ENCODE measurements at places on chromosomes 11 and 22.

DNA sequence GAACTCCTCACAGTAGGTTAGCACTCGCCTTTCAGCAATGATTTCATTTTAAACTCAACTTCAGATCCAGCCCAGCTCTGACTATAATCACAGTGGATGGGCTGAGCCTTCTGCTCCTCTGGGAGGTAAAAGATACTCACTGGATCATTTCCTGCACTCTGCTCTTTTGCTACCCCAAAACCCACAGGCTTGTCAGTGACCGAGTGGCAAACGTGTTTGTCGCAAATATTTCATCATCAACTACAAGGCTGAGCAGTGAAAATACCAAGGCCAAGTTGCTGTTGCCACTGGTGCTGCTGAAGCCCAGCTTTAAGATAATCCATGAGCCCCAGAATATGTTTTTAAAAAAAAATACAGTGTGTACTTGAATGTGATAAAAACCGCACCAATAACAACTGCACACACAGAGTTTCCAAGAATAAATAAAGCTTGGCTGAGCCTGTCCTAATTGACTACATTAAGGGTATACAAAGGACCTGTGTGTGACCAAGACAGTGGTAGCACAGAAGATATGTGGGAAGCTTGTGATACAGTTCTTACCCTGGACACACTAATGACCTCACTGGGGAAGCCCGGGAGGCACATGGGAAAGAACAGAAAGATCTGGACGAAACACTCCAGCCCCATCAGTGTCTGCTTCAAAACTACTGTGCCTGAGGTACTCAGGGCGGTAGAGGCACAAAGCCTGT lies 41.3 kb downstream of the ABTB2 start:
- H3K27ac ChIP-seq, result no peak overlapping the region
- H3K36me3 ChIP-seq, result no peaks in the 10 kb centered on the region
- H3K4me1 ChIP-seq, result peaks cover 25% of the 10 kb centered on the region
- no peaks in the 10 kb centered on the region for H3K27me3 ChIP-seq

GRCh38 chr11:67404515-67405195 lies 772 bp downstream of the TBC1D10C start:
- H3K36me3 ChIP-seq, result no peaks in the 10 kb centered on the region
- H3K27me3 ChIP-seq, result no peaks in the 10 kb centered on the region
- no peak overlapping the region for H3K4me3 ChIP-seq
- peaks cover 14% of the 10 kb centered on the region for H3K4me1 ChIP-seq
- DNase-seq, result no peak
- H3K27ac ChIP-seq, result no peak overlapping the region

- H3K27ac ChIP-seq, result no peak overlapping the region
- no peak overlapping the region for H3K4me3 ChIP-seq
Measured at GRCh38 chr11:122028545-122028944, 87.5 kb downstream of the BLID start.

GRCh38 chr11:88101881-88102597 lies 73.2 kb downstream of the RAB38 start:
- no peak overlapping the region for H3K27ac ChIP-seq
- H3K27me3 ChIP-seq, result no peaks in the 10 kb centered on the region
- no peak overlapping the region for H3K4me3 ChIP-seq
- H3K36me3 ChIP-seq, result no peaks in the 10 kb centered on the region

- no peaks in the 10 kb centered on the region for H3K27me3 ChIP-seq
- no peak overlapping the region for H3K27ac ChIP-seq
- no peaks in the 10 kb centered on the region for H3K36me3 ChIP-seq
- H3K4me1 ChIP-seq, result peaks cover 22% of the 10 kb centered on the region
Measured at GRCh38 chr11:46361283-46362155, 14.3 kb downstream of the DGKZ start.

All from PC-9 (cell line).